ENCODE measurements at places on chromosomes 12 and 14.

DNA sequence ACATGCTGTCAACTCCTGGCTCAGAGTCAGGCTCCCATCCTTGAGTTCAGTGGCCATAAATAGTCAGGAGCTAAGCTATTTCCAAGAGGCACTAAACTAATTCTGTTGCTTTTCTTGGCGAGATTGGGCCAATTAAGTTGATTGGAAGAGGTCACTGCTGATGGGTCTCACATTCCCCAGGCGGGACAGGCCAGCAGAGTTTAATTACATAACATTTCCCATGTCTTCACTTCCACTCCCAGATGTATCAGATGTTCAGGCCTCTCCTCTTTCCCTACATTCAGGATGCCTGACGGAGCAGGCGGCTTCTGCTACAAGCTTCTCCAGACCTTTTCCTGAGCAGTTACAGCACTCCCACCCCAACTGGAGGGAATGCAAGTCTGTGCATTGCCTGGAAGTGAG lies 5.3 kb downstream of the NTF3 start:
- no peak for DNase-seq

- no peak for DNase-seq
These were observed 1.6 kb downstream of the SERPINA5 start for GRCh38 chr14:94582851-94583250.

DNA sequence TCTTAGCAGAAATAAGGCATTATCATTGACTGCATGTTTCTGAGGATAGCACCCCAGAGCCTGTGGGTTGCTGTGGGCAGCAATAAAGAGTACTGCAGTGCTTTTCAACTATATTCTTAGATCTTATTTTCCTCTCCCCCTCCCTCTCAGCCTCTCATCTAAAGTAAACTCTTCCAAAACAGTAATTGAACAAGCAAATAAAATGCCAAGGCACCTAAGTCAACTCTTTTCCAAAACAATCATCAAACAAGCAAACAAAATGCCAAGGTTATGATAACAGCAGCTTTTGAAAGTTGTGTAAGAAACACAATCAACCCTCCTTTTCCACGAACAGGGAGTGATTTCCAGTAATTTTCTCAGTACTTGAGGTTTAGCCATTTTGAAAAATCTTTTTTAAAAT lies 1542.6 kb downstream of the AACS start:
- no peak for DNase-seq

- DNase-seq: no peak
These were observed 365.5 kb upstream of the GARIN6 start for GRCh38 chr12:99282086-99282485.

DNA sequence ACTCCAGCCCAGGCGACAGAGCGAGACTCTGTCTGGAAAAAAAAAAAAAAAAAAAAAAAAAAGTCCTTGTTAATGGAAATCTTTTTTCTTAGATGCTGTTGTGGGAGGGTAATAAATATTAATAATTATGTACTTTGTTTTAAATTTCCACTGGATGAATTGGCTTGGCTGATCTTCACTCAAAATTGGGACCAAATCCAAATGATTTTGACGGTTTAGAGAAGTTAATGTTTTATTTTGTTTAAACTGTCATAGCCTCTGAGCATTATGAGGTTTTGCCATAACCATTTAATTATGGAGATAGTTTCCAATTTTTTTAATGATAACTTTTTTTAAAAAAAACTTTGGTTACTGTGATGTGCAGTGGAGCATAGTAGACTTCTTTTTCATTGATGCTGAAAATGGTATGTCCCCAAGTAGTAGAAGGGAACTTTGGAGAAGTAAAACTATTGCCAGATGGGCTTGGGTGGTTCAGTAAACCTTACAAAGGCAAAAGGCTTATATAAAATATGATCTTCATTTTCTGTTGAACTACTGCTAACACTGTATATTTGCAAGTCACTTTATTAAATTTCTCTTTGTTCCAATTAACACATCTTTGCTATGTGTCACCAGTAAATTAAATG lies 3.9 kb upstream of the PMCH start:
- DNase-seq: no peak

DNA sequence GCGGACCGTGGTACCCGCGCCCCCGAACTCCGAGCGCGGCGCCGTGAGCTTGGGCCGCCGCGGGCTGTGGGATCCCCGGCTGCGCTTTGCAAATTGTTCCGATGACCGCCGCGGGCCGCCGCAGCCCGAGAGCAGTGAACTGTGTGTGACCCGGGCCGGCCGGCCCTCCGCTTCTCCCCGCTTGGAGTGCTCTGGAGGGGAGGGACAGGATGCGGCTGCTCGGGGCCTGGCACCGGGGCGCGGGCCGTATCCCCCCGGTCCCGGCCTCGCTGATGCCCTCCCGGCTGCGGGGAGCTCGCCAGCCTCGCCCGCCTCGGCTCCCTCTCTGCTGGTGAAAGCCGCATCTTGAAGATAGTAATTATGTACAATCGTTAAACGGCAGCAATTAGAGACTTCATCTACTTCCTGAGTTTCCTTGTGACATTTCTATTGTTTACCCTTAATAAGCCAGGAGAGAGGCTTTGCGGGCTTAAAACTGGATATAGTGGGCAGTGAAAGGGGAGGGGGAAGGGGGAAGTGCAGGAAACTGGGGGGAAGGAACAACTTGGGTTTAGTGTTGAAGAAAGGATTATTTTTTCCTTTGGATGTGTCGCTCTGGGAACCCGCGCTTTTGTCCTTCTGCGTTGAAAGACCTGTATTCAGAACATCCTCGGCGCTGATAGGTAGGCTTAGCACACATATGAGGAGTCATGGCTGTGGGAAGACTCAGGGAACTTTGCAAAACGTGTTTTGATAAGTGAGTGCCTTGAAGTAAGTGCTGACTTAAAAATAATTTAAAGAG lies 1.2 kb downstream of the PELI2 start:
- peak; percentile 25 for DNase-seq

DNA sequence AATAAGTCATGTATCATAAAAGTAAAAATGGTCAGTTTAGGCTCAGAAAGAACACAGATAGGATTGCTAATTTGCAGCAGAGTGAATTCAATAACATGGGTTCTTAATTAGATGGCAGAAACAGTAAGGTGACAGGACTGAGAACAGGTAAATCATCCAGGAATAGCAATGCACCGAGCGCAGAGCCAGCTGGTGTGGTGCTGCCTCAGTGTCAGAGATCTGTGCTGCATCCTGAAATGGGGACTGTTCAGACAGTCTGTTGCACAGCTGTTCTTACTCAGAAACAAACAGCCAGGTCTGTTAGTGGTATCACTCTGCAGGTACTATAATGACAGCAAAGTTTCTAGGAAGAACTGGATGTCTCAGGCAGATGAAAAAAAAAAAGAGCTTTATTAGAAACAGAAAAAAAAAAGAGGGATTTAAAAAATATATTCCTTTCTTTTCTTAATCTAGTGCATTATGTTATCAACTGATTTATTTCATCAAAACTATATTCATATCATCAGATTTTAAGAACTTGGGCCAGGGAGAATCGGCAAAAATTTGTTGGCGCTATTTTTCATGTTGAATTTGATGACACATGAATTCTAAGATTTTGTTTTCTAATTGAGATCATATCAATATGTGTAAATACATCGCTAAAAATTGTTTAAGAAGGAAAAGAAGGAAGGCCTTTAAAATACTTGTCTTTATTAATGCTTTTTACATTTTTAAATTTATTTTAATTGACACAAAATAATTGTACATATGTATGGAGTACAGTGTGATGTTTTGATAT lies 501.8 kb downstream of the PRKD1 start:
- DNase-seq: no peak

- no peak for DNase-seq
These were observed 12.9 kb upstream of the DCD start for GRCh38 chr12:54661048-54661447.

- DNase-seq: no peak
These were observed 76.5 kb downstream of the FOXN3 start for GRCh38 chr14:89340200-89341181.

DNA sequence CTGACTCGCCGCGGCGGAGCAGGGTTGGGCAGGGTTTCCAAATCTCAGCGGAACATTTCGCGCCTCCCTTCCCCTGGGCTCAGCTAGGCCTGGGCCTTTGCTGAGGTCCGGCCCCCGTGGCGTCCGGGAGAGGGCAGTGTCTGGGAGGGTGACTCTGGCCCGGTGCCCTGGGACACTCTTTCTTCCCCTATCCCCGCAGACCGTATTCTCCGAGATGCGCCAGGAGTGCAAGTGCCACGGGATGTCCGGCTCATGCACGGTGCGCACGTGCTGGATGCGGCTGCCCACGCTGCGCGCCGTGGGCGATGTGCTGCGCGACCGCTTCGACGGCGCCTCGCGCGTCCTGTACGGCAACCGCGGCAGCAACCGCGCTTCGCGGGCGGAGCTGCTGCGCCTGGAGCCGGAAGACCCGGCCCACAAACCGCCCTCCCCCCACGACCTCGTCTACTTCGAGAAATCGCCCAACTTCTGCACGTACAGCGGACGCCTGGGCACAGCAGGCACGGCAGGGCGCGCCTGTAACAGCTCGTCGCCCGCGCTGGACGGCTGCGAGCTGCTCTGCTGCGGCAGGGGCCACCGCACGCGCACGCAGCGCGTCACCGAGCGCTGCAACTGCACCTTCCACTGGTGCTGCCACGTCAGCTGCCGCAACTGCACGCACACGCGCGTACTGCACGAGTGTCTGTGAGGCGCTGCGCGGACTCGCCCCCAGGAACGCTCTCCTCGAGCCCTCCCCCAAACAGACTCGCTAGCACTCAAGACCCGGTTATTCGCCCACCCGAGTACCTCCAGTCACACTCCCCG lies 3.0 kb downstream of the WNT1 start:
- DNase-seq: no peak

DNA sequence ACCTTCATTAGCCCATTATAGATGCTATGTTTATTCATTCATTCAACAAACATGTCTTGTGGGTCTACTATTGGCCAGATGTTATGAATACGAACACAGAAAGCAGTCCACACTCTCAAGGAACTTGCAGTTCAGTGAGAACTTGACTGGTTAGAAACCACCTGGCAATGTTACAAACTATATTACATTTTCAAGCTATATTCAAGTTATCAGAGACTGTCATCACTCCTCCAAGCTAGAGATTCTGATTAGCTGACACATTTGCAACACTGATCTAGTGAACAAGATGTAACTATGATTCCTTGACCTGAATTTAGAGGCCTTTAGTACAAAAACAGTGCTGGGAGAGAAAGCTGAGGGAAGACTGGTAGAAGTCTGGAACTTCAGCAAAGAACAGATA lies 170.7 kb upstream of the EEA1 start:
- no peak for DNase-seq

- DNase-seq: no peak
These were observed 50.6 kb downstream of the RFX4 start for GRCh38 chr12:106633451-106633823.

GRCh38 chr12:26823390-26823789 lies 9.6 kb downstream of the ITPR2 start:
- no peak for DNase-seq

- DNase-seq: no peak
These were observed 436.7 kb upstream of the FBXO33 start for GRCh38 chr14:39868949-39869348.

- no peak for DNase-seq
These were observed 41.1 kb downstream of the PROX2 start for GRCh38 chr14:74834692-74835392.

- DNase-seq: no peak
These were observed 27.4 kb downstream of the ABCC9 start for GRCh38 chr12:21913823-21914222.

DNA sequence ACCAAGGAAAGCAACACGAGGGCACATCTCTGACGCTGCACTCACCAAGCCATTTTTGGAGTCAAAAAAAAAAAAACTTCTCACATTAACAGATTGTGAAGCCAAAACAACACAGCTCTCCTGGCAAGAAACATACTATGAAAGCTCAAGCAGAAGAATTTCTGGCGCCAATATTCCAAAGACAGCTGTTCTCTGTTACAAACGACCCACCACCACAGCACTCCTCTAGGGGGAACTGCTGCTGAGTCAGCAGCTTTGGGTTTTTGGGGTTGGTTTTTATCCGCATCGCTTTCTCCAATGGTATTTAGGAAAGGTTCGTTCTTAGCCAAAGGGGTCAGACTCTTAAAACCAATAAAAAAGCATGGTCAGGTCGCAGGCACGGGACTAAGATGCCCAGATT lies 379.4 kb downstream of the RPS29 start:
- no peak for DNase-seq
